ENCODE measurements at places on chromosomes 6 and 20. TPM values are rescaled to one million over a fixed set of nuclear protein-coding genes. Genes with fewer than 3 reads are reported as not detected.

The SLC4A11 gene
- 0.43 TPM for total RNA-seq

The TMX4 gene
- 46.7 TPM for total RNA-seq

The OOEP gene
- not detected for total RNA-seq

- no peak for DNase-seq
These were observed 711.1 kb upstream of the EPHA7 start for GRCh38 chr6:94130478-94130877.

- no peak for DNase-seq
These were observed 3.9 kb downstream of the SLC22A2 start for GRCh38 chr6:160254467-160255312.

DNA sequence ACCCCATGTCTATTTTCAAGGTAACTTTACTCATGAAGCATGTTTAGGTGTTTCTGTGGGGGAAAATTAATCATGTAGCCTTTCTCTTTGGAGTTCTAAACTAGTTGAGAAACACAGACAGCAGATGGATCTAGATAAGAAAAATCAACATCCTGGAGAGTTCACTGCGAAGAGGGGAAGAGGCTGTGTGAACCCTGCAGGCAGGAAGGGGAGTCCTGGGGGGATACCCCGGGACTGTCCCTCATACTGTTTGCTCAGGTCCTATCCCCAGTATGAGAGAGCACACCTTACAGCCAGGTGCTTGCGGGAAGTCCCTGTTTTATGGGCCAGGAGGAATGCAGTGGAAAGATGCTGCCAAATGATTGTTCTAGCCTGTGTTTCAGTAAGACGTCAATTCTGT lies 32.7 kb downstream of the CHMP4B start:
- peak; percentile 11 for DNase-seq

DNA sequence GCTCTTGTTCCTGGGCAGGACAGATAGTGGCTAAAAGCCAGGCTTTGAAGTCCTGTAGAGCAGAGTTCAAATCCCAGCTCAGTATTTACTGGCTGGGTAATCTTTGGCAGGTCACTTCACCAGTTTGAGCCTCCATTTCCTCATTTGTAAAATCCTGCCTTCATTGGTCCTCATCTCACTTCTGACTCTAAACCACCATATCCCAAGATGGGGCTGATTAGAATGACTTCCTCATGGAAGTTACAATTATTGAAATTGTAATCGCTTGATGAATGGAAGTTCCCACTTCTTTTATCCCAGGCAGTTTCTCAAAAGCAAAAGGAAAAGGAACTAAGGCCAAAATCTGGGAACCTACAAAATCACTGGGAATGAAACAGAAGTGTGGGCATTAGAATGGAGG lies 35.9 kb upstream of the B4GALT5 start:
- DNase-seq, result no peak

DNA sequence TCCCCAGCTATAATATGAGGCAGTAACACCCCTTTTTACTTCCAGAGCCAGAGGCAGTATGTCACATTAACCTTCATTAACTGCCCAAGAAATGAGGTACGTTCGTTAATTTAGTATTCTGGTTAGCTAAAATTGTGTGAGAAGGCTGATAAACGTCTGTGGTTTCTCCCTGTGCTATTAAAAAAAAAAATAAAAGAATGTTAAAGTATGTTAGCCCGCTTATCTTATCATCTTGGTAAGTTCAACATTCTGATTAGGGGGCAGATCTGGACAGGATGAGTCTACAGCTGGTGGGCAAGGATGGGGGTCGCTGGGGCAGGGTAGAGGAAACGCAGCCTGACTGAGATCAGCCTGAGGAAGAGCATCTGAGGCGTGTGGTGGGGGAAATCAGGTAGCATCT lies 154.0 kb downstream of the PRL start:
- no peak for DNase-seq

- DNase-seq, result no peak
These were observed 38.7 kb upstream of the PPP1R3G start for GRCh38 chr6:5046430-5046829.

DNA sequence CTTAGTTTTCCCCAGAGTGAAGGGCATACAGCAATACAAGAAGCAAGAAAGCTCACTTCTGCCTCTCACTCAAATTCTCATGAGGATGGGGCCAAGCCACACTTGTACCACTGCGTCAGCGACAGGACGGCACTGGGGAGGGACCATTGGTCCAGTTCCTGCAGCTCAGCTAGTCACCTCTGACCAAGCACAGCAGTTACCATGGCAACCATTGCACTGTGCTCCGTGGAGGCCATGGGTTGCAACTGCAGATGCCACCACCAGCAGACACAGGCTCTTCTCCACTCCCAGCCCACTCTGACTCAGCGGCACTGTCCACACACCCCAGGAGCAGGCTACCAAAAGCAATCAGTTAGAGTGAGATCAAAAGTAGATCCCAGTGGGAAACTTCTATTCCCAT lies 441.1 kb upstream of the ARID1B start:
- DNase-seq, result no peak

- DNase-seq, result no peak
These were observed 264.8 kb downstream of the LRFN2 start for GRCh38 chr6:40322336-40322735.

- DNase-seq, result no peak
These were observed 13.0 kb downstream of the GLP1R start for GRCh38 chr6:39061588-39061987.

Data from T-cell (primary cell).